ENCODE measurements at places on chromosomes 2 and 18.

DNA sequence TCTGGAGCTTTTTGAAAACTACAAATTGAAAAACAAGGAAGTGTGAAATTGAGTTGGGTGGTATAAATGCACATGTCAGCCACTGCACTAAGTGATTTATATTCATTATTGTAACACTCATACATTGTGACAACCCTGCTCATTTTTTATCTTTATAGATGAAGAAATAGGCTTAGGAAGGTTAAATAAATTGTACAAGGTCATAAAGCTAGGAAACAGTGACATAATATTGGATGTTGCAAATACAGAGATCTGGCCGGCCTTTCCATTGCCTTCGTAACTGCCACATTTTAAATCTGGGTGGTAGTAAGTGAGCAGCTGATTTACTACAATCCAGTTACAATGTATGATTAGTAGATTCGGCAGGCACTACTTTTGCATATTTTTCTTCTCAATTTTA is 76.6 kb upstream of the LPIN2 start:
- no peak for DNase-seq

GRCh38 chr2:42954227-42954962 is 162.0 kb upstream of the HAAO start:
- DNase-seq = no peak

- no peak for DNase-seq
Measured at GRCh38 chr2:228017784-228018183, 146.4 kb downstream of the DAW1 start.

GRCh38 chr2:85772019-85772745 is 18.4 kb downstream of the ATOH8 start:
- DNase-seq = no peak

DNA sequence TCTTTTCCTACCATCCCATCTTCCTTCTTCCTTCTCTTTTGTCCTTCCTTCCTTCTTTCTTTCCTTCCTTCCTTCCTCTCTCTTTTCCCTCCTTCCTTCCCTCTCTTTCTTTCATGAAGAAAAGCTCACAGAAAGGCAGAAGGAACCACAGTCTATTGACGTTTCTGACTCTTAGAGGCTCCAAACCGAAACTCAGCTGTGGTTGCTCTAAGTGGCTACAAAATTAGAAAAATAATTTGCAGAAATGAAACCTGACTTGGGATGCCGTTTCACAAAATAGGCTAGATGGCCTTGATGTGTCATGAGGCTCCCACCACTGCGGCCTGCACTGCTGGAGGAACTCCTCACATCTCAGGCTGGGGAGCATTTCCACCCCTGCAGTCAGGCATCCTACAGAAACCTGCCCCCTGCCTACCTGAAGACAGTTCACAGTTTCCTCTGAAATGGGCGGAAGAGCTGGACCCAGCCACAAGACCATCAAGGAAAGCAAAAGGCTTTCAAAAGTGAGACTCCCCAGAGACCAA is 165.6 kb downstream of the SMAD7 start:
- peak; percentile 40 for DNase-seq

DNA sequence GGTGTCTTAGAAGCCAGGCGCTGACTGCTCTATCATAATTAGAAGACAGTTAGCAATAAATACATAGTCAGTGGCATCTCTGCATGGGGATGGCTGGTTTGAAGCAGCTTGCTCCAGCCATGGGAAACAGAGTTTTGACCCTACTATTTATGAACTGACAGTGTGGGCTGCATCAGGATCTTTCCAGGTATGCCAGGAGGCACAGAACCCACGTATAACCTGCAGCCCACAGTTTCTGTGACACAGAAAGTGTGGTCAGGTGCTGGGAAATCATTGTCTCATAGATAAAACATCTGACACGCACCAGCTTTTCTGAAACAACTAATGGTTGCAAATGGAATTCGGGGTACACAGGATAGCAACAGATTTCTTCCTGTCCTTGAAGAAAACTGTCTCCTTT is 34.7 kb downstream of the INPP4A start:
- no peak for DNase-seq

DNA sequence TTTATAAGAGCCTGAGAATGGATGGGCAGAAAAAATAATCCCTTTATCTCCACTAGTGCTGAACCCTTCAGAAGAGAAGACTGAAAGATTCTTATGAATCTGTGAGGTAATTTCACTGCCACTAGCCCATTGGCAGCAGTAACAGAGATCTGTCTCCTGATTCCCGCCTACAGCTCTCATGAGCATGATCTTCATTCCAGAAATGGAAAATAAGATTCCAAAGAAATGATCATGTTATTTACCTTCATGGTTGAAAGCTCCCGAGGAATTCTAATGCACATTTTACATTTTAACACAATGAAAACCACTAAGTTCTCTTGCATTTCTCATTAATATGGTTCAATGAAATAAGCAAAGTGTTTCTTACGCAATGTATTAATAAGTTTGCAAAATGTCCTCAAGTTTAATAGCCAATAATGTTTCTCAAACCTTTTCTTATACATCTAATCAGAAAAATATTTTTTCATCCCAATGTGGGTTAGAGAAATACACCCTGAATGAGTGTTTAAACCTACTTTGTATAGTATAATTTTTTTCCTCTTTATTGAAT is 905.6 kb downstream of the TMEM182 start:
- no peak for DNase-seq

GRCh38 chr18:58671632-58672564 is 633 bp downstream of the MALT1 start:
- DNase-seq = no peak

GRCh38 chr2:125224830-125225229 is 1199.7 kb downstream of the CNTNAP5 start:
- DNase-seq = no peak

- DNase-seq = no peak
Measured at GRCh38 chr2:205722283-205722918, 40.1 kb downstream of the NRP2 start.

- DNase-seq = no peak
Measured at GRCh38 chr2:149389506-149390167, 59.2 kb downstream of the LYPD6 start.

GRCh38 chr18:67483237-67483636 is 33.3 kb downstream of the DSEL start:
- DNase-seq = no peak

All from CD4-positive, alpha-beta T cell treated with Interleukin-2 at 100 ng/mL for 4 hours (primary cell).